AG09309 (cell line): ENCODE measurements at places on chromosomes 3 and 15.

DNA sequence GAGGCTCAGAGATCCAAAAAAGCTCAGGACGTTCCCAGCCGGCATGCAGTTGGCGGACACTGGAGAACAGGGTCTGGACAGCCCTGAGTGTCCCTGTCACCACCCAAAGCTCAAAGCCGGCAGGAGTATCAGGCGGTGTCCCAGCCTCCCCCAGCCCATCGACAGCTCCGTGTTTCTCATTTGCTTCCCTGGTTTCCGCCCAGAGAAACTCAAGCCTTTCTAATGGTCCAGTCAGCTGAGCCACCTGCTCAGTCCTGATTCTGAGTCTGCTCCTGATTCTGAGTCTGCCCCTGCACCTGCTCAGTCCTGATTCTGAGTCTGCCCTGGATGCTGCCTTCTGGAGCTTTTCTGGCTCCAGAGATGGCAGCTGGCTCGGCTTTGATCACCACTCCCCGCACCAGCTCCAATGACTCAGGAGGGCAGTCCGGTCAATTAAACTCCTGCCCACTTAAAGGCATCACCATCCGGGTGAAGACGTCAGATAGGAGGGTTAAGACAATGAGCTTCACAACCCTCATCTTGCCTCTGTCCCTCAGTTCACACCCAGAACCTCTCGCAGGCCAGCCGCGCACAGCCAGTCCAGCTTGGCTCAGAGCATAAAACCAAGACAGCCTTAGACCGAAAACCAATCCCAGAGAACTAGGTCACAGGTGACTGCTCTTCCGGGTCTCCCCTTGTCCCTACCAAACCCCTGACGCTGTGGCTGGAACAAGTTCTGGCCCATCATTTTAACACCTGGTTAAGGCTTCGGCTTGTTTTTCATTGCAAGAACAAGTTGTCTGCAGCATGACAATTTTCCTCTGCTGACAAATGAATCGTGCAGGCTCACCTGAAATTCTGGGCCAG, 6.8 kb downstream of the PCSK6 start:
- no peak for DNase-seq

- DNase-seq: no peak
Measured at GRCh38 chr3:171813897-171814460, 3.7 kb upstream of the PLD1 start.

DNA sequence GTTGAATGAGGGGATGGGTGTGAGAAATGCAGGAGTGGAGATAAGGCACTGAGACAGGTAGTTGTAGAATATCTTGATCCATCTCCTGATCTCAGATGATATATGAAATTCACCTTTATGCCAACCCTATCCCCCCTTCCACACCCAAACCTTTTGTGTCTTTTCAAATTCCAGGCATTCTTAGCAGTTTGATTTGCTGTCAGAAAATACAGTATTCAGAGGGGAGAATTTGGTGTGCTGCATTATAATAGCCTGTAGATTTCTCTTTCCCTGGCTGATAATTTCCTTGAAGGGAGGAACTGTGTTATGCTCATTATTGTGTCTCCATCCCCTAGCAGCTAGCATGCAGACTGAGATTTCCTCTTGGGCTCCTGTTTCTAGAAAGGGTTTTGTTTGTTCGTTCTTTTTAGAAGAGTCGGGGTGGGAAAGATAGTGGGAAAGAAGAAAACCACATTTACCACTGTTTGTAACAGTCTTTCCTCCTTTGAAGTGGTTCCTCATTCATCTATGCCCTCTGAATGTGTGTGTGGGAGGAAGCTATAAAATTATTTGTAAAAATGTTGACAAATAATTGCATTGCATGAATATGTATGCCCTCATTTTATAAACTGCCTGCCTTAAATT, 373.4 kb downstream of the DIPK2A start:
- no peak for DNase-seq

DNA sequence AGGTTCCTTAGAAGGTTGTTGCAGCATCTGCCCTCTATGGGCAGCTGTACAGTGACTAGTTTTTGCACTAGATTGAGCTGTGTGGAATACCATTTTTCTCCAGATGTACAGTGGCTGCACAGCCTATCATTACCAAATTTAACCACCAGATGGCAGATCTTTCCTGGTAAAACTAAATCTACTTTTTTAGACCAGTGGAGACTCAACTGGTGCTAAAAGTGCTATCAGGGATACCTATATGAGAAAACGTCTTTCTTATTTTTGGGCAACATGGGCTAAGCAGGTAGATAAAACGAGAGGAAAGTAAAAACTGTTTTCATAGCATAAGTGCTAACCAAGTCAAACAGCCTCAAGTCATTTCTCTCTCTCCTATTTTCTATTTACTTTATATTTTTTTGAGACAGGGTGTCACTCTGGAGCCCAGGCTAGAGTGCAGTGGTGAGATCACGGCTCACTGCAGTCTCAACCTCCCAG, 21.2 kb downstream of the IGSF10 start:
- peak; percentile 61 for DNase-seq

DNA sequence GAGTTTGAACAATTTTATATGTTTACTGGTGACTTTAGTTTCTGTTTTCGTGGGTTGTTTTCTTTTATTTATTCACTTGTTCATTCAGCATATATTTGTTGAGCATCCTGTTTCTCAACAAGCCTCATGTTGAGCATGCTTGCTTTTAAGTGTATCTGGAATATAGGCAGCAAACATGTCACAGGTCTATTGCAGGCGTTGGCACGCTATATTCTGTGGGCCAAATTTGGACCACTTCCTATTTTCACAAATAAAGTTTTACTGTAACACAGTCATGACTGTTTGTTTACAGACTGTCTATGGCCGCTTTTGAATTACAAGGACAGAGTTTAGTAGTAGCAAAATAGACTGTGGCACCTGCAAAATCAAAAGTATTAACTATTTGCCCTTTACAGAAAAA, 89.6 kb downstream of the THRB start:
- DNase-seq: no peak

DNA sequence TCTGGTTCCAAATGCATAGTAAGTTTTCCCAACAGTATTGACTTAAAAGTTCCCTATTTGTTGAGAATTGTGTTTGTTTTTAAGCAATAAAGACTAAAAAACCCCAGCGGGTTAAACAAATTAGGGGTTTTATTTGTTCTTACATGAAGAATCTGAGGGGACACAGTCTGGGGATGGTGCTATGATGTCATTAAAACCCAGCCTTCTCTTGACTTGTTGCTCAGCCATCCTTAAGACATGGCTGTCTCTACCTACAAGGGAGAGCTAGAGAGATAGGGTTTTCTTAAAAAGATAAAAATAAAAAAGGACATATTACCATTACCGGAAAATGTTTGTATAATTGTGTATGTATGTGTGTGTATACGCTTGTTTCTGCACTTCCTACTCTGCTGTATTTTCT, 11.7 kb upstream of the ARL14 start:
- no peak for DNase-seq

GRCh38 chr15:90393040-90393439, 5.0 kb downstream of the IQGAP1 start:
- DNase-seq: no peak
